ENCODE measurements at places on chromosomes 5 and 9.

- DNase-seq: peak; percentile 72
These were observed 183.9 kb upstream of the DMAC1 start for GRCh38 chr9:7983490-7983889.

DNA sequence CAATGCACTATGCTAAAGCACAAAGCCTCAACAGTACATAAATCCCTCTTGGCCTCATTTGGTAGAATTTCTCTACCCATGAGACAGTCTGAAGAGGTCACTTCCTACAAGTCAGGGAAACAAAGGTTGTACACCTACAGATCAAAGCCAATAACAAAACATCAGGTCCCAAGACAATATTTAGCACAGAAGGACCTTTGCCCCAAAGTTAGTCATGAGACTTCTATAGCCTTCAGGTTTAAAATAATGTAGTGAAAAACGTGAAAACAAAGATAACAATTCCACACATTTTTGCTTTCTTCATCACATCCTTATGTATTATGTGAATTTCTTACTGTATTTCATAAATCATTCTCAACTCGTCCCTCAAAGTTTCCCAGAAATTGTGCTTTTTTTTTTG, 15.8 kb downstream of the AFF4 start:
- no peak for DNase-seq

DNA sequence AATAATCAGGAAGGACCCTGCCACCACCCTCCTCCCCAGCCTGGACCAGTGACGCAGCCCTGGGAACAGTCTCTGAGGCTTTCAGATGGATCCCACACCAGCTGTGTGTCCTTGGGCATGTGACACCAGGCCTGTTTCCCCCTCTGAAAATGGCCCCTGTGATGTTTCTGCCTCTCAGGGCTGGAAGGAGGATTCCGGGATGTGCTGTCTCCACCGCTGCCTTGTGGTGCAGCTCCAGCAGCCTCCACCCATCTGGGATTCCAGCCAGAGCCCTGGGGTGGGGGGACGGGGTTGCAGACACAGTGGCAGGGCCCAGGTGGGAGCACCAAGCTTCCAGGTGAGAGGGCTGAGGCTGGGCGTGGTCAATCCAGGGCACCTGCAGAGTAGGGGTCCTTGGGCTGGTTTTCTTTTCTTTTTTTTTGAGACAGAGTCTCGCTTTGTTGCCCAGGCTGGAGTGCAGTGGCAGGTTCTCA, 179.7 kb upstream of the IER5L start:
- DNase-seq: no peak

- DNase-seq: peak; percentile 86
These were observed 11.0 kb downstream of the CDH10 start for GRCh38 chr5:24633715-24634325.

- no peak for DNase-seq
These were observed 564 bp upstream of the AIF1L start for GRCh38 chr9:131095666-131096268.

Data from NCI-H748 treated with DMSO at 0.1 percent for 48 hours (cell line).